Psoas muscle (tissue), 8 donors: ENCODE measurements at places on chromosomes 1 and 21. TPM values are rescaled to one million over a fixed set of nuclear protein-coding genes. Genes with fewer than 3 reads are reported as not detected.

DNA sequence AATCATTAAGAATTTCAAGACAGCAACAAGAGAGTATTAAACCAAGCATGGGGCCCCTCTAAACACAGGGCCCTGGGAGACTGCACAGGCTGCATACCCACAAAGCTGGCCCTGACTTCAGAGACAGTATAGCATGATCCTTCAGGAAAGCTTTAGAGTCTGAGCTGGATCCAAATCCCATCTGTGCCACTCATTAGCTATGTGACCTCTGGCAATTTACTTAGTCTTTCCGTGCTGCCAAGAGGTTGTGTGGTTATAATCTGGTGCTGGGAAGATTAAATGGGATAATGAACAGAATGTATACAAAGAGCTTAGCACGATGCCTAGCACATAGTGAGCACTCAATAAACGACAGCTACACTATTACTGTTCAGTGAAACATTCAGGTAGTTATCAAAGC, 4.0 kb downstream of the PHC2 start:
- no peaks in the 10 kb centered on the region for H3K27me3 ChIP-seq
- H3K36me3 ChIP-seq: peaks cover 6% of the 10 kb centered on the region
- peaks cover 33% of the 10 kb centered on the region for H3K4me1 ChIP-seq
- H3K27ac ChIP-seq: peak overlapping the region; percentile 60

GRCh38 chr1:230087028-230087716, 20.1 kb downstream of the GALNT2 start:
- H3K36me3 ChIP-seq: no peaks in the 10 kb centered on the region
- H3K4me3 ChIP-seq: no peak overlapping the region
- no peak overlapping the region for H3K27ac ChIP-seq
- no peaks in the 10 kb centered on the region for H3K27me3 ChIP-seq
- no peak for DNase-seq

- no peaks in the 10 kb centered on the region for H3K36me3 ChIP-seq
- no peak for DNase-seq
- H3K27ac ChIP-seq: no peak overlapping the region
- H3K27me3 ChIP-seq: no peaks in the 10 kb centered on the region
Measured at GRCh38 chr1:30914931-30915330, 6.4 kb upstream of the SDC3 start.

- no peak overlapping the region for H3K27ac ChIP-seq
- H3K4me1 ChIP-seq: no peaks in the 10 kb centered on the region
- no peaks in the 10 kb centered on the region for H3K27me3 ChIP-seq
- H3K36me3 ChIP-seq: no peaks in the 10 kb centered on the region
- DNase-seq: no peak
Measured at GRCh38 chr1:79807816-79808215, 801.3 kb upstream of the ADGRL4 start.

GRCh38 chr1:79929356-79929755, 922.8 kb upstream of the ADGRL4 start:
- H3K4me1 ChIP-seq: no peaks in the 10 kb centered on the region
- DNase-seq: no peak
- H3K36me3 ChIP-seq: no peaks in the 10 kb centered on the region
- no peak overlapping the region for H3K27ac ChIP-seq
- H3K27me3 ChIP-seq: no peaks in the 10 kb centered on the region

DNA sequence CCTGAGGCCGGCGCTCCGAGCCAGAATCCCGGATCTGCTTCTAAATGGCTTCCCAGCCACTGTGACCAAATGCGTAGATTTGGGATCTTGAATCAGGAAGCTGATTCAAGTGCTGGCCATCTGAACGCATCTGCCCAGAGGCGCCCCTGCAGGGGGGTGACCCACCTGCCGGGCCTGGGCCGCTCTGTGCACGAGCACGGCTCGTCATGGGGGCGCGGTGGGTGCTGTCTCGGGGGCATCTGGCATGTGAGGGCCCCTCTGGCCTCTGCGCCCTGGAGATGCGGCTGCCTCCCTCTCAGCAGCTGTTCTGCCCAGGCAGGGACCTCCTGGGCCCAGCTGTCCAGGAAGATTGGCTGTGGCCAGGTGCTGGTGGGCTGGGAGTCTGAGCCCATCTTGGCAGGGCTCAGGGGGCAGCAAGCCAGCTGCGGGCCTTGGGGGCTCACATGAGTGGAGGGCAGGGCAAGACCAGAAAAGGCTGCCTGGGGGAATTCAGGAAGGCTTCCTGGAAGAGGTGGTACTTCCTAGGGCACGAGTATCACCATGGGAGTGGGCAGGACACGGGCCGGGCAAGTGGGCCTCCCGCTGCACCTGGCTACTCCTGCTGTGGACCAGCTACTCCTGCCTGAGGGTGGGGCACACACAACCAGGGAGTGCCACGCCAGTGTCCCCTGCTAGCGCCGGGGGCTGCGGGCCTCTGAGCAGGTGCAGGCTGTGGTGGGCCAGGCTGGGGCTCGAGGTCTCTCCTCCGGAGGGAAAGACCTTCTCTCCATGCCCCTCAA, 25.1 kb downstream of the PLCH2 start:
- H3K27ac ChIP-seq: no peak overlapping the region
- H3K36me3 ChIP-seq: no peaks in the 10 kb centered on the region
- DNase-seq: no peak
- H3K4me3 ChIP-seq: no peak overlapping the region

DNA sequence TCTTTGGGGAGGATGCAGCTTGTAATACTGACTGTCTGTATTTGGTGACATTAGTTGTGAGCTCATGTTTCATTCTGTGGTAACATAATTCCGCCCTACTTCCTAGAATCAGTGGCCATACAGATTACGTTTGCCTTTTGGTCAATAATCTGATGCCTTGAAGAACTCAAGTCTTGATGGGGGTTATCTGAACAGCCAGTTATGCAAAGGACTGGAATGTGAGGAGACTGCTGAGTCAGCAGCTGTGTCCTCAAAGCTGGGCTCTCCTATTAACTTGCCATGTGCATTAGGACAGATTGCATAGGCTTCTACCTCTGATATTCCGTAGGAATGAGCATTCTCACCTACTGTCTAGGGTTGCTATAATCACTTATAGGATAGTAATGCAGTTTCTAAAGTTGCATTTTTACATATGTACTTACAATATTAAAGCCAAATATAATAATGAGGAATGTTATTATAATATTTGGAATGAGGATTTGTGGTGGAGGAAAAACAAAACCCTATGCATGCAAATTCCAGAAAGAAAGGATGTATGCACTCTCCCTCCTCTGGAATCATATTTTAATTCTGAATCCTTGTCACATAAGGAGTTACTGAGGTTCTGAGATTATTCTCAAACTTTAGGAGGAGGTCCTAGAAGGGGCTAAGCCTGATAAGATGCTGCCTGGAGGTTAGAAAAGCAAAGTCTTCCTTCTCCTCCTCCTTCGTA, 116.0 kb downstream of the NOS1AP start:
- no peaks in the 10 kb centered on the region for H3K36me3 ChIP-seq
- H3K4me1 ChIP-seq: no peaks in the 10 kb centered on the region
- no peak for DNase-seq
- no peaks in the 10 kb centered on the region for H3K27me3 ChIP-seq

DNA sequence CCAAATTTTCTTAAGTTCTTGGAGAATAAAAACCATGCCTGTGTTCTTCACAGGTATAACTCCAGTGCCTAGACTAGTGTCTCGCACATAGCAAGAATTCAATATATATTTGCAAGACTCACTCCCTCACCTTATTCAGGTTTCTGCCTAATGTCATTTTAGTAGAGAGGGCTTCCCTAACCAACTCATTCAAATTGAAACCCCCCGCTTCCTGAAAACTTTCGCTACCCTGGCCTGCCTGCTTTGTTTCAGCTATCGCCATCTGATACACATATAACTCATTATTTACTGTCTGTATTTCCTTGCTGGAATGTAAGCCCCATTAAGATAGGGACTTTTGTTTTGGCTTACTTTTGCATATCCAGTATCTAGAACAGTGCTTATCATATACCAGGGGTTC, 8.6 kb downstream of the YARS1 start:
- peaks cover 6% of the 10 kb centered on the region for H3K4me1 ChIP-seq
- DNase-seq: no peak
- H3K4me3 ChIP-seq: no peak overlapping the region
- no peaks in the 10 kb centered on the region for H3K27me3 ChIP-seq
- H3K36me3 ChIP-seq: peaks cover 19% of the 10 kb centered on the region
- no peak overlapping the region for H3K27ac ChIP-seq

KCNA3 gene
- 0.16 TPM for total RNA-seq

NCMAP gene
- total RNA-seq: not detected
